ENCODE measurements at places on chromosomes 1 and 21. TPM values are rescaled to one million over a fixed set of nuclear protein-coding genes. Genes with fewer than 3 reads are reported as not detected.

The CELSR2 gene
- total RNA-seq, result 14.9 TPM

The RGS13 gene
- total RNA-seq, result not detected

The CACNA1S gene
- total RNA-seq, result not detected

The BMP8B gene
- 0.55 TPM for total RNA-seq

The BMP8A gene
- 0.22 TPM for total RNA-seq

- no peak for DNase-seq
Measured at GRCh38 chr1:168279253-168279652, 1.4 kb upstream of the TBX19 start.

DNA sequence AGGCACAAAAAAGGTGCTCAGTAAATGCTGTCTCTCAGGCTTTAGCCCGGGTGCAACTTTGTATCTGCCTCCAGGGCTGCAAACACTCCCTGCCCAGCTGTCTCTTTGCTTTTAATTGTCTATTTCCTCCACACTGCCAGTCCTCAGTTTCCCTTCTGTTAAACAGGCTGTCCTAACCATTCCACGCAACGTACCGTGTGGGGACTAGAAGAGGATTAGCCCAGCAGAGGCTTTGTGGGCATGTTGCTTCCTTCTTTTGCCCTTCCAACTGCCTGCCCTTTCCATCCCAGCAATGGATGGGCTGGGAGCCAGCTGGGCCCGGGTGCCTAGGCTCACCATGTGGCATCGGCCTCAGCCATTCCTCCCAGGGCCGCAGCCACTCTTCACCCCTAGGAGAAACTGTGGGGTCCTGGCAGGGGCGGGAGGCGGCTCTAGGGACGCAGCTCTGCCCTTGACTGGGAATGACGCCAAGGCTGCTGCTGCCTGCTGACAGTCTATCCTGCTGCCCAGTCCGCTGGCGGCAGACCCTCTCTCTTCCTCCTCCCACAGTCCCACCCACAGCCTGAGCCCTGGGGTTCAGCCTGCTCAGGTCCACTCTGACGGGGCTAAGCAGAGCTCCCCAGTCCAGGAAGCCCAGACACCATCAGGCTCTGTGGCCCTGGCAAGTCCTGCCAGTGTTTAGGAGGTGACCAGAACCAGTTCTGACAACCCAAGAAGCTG lies 40.6 kb upstream of the LRP8 start:
- no peak for DNase-seq

GRCh38 chr1:182444497-182444896 lies 5.4 kb upstream of the RGSL1 start:
- DNase-seq, result no peak

DNA sequence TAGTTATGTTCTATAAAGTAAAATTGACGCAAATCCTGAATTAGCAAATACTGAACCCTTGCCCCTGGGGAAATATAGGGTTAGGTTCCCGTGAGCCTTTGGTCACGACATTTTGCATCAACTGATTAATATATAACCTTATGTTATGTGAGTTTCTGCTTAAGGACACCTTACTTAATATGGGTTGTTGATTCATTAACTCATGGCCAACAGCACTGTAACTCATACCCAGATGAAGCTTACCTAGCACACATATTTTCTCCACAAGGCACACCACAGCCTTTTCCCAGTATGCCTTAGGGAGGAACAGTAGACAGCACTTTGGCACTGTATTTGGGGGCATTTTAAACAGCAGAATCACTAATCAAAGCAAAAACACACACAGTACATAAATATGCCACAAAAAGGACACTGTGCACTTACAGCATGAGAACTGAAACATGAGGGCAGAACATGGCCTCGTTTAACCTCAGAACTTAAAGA lies 15.1 kb downstream of the INAVA start:
- DNase-seq, result no peak

GRCh38 chr1:151721788-151722510 lies 627 bp downstream of the RIIAD1 start:
- DNase-seq, result no peak

DNA sequence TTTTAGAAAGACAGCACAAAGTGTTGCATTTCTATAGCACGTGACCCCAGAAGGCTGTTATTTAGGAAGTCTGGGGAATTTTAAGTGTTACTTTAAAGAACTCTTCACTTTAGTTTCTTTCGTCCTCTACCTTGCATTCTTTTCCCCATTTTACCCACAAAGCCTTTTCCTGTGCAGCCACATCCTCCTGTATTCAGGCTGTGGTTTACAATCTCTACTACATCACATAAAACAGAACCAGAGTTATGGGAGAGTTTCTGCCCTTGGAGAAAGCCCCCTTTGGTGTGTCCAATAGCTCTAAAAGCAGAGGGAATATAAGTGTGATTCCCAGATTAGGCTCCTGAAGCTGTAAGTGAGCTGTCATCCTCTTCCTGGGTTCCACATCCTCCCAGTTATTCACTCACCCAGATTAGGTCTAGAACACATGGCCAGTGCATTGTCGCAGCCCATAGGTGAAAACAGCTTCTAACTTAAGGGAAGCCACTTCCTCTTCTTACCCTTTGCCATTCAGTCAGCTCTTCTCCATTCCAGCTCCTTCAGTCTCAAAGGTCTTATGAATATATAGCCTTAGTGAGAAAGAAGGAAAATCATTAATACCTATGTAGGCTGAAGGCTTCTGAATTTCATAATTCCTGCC lies 171.1 kb downstream of the PIGK start:
- DNase-seq, result no peak

DNA sequence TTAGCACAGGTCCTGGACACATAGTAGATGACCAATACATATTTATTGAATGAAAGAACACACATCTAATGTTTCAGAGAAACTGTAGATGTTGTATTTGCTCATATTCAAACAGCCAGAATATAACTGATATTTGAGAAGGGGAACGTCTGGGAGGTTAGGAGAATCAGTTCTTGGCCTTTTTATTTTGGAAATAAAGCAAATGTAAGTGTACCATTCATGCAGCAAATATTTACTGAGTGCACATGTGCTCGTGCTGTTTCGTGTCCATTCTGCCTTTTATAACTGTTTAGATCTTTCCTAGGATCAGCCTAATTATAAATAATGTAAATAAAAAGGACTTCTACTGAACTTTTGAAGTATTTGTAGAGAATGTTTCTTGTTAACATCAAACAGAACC lies 103.8 kb downstream of the GREM2 start:
- no peak for DNase-seq

Measured in A172 (cell line).